ENCODE measurements at places on chromosomes 7 and 10.

- DNase-seq, result no peak
Measured at GRCh38 chr7:143355450-143356385, 6.8 kb downstream of the FAM131B start.

- DNase-seq, result no peak
Measured at GRCh38 chr10:20920061-20920460, 22.9 kb upstream of the NEBL start.

DNA sequence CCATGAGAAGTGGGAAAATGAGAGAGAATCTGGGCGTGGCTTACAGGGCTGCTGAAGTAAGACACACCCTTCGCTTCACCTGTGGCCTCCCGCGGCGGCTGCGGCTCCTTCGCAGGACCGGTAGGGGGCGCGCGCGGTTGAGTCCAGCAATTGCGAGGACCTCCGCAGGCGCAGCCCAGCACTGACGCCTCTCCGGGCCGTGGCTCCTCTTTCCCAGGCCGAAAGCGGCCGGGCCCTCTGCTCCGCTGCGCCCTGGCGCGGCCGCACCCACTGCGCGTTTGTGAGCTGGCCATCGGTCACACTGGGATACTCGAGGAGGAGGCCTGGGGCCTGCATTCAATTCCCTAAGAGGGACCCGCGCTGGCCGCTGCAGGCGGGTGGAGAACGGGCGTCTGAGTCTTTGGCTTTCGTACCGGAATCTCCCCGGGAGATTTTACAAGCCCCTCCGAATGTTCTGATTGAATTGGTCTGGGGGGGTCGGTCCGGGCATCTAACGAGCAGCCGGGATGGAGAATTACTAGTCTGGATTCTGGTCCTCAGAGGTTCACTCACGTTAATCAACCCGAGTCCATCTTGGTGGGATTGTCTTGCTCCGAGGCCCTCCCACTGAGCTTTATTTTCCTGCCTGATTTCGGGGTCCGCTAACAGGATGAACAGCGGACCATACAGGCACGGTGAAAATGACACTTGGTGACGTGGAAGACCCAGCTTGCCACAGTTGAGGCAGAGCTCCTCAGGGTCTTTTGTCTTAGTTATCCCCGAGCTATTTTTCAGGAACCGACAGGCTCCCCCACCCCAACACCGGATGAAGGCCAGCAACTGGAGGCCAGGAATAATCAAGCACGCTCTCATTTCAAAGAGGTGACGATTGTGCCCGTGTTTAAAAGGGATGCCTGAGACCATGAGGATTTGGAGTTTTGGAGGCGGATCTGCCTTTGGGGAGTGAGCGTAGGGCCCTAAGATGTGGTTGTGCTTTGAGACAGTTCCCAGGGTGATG is at the start of gene LRRD1:
LRRD1 (minus strand) TSS at position 215 of the 997 bp plus-strand sequence. CDS start 13,940 bp downstream, outside the sequence.
- no peak for DNase-seq

DNA sequence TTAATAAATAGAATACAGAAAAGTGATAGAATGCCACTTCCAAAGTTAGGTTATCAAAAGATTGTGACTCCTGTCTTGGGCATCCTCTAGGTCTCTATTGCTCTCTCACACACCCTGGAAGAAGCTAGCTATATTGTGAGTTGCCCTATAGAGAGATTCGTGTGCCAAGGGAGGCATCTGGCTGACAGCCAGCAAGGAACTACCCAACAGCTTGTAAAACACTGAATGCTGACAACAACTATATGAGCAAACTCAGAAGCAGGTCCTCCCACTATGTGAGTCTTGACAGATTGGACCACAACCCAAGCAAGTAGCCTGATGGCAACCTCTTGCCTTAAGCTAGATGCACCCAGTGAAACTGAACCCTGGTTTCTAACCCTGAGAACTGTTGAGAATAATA is 55.7 kb upstream of the CDK14 start:
- DNase-seq, result no peak

DNA sequence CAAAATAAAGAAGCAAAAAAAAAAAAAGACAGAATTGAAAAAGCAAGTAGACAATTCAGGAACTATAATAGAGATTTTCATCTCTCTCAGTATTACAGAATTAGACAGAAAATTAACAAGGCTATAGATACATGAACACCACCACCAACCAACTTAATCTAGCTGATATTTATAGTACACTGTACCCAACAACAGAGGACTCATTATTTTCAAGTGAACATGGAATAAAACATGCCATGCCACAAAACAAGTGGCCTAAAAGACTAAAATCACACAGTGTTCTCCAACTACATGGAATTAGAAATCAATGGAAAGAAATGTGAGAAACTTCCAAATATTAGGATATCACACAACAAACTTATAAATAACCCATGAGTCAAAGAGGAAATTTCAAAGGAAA is 9.1 kb downstream of the TMEM168 start:
- DNase-seq, result no peak

GRCh38 chr7:129438839-129439651 is 4.8 kb downstream of the STRIP2 start:
- DNase-seq, result no peak

DNA sequence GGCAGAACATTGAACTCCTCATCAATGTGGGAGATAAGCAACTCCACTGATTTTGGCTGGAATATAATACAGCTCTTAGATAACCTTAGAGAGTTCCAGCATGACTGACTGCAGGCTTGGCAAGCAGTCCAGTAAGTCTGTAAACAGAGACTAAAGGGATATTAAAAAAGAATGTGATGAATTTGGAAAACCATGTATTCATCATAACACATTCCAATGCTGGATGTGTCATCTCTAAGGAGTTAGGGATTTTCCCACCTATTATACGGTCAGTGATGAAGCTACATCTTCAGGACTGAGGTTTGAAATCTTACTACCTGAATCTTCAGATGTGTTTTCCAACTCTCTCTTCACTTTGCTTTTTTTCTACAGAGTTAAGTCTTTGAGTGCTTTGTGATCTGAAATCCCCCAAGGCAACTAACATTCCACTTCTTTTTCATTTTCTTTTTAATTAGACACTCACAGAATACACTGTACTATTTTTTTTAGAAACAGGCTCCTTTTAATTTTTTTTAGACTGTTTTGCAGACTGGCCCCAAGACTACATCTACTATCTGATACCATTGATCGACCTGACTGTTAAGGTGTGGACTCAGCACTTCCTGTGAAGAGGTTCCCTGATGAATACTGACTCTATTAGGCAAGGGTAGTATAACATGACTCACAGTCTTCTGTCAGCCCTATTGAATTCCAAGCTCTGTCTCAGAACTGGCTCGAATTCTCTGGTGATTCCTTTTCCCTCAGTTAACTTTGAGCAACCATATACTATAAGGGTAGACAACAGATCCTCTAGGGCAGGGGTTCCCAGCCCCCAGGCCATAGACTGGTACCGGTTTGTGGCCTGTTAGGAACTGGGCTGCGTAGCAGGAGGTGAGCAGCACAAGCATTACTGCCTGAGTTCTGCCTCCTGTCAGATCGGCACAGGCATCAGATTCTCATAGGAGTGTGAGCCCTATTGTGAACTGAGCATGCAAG is 678.2 kb downstream of the GRM8 start:
- no peak for DNase-seq

GRCh38 chr7:55086413-55087201 is 67.8 kb downstream of the EGFR start:
- DNase-seq, result no peak

DNA sequence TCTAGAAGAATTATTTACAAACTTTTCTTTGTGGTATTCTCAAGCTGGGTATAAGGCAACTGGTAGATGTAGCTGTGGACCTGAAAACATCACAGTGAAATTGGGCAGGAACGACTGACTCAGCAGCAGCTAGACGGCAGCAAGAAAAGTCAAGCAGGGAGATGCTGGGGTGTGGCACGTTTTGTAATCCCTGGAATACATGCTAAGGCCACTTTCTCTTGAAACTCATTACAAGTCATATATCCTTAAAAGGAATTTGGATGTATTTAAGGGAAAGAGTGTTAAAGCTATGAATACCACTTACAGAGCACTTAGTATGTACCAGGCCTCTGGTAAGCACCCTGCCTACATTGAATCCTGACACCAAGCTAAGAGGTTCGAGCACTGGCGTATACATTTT is 17.4 kb downstream of the BEND7 start:
- DNase-seq, result no peak

DNA sequence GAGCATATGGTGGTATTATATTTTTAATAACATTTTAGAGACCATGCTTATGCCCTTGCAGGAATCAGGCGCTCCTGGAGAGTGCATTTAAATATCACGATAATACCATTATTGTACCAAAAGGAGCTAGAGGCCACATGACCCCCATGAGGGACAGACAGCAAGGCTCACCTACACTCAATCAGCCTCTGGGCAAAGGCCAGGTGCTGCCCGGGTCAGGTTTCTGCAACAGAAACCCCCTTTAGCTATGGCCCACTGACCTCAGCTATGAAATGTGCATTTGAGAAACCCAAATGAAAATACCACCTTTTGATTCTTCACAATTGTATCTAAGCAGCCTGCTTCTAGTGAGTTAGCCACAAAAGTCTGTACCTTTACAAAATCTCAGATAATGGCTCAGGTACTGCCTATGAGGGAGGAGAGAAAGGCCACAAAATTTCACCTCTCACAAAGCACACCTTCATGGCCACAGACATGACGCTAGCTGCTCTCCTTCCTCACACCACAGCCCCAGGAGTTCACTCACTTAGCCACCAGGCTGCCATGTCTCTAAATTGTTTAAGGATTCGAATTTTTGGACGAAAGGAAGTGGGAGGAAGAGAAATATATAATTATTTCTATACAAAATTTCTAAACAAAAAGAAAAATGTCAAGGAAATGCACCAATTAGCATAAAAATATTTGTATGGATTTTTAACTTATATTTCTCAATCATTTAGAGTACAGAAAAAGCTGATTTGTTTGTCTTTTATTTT is 79.9 kb downstream of the GLI3 start:
- DNase-seq, result no peak

DNA sequence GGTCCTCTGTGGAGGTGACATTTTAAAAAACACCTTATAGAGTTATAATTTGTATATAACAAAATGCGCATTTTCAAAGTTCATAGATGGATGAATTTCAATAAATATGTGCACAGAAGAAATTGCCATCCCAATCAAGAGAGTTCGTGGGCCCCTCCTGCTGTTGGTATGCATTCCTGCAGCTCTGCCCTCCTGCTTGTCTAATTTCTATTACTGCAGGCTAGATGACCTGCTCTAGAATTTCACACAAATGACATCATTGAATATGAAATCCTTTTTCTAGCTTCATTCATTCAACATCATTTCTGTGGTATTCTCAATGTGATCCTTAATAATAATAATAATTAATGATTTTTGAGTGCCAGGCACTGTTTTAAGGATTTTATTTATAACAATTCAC is 348.2 kb downstream of the SDK1 start:
- no peak for DNase-seq

- no peak for DNase-seq
Measured at GRCh38 chr10:17548770-17549169, 68.4 kb downstream of the HACD1 start.

- no peak for DNase-seq
Measured at GRCh38 chr10:101218351-101219138, 10.7 kb downstream of the LBX1 start.

DNA sequence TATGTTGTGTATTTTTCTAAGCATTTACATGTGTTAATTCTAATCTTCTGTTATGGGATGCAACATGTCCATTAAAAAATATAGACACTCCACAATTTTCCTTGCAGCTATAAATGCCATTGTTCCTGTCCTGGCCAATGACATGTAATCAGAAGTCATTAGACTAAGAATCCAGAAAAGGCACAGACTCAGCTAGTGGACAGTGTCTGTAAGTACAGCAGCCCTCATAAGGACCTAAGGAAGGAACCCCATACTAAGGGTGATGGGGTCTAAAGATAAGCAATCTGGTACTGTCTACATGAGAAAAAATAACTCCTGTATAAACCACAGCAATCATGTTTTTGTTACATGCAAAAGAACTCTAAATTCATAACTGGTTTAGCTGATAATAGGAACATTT is 115.9 kb downstream of the GPR85 start:
- DNase-seq, result no peak

DNA sequence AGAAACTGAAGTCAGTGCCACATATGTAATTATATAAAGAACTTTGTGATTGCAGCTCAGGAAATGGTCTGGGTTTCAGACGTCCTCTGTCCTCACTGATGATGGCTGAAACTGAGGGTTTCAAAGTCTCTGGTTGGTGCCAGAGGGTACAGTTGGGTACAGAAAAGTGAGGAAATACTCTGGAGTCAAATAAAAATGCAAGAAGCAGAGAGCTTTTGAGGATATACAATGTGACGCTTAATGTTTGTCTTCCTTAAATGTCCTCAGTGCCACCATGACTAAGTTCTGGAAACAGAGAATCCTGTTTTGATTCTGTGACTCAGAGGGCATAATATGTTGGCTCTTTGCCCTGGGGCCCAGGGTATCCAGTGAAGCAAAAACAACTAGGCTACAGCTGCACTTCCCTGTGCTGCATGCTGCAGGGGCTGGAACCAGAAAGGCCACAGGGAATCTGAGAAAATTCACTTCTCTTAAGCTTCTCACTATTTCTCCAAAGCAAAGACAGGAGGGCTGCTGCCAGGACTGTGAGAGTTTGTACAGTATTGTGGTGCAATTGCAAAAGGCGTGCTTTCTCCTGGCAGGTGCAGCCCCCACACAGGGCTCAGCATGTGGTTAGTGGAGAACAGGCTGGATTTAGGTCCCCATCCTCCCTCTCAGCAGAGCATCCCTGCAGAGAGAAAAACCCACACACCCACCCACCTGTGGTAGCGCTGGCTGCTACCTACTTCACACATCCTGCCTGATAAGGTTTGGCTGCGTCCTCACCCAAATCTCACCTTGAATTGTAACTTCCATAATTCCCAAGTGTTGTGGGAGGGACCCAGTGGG is 169.5 kb upstream of the SVIL start:
- no peak for DNase-seq

DNA sequence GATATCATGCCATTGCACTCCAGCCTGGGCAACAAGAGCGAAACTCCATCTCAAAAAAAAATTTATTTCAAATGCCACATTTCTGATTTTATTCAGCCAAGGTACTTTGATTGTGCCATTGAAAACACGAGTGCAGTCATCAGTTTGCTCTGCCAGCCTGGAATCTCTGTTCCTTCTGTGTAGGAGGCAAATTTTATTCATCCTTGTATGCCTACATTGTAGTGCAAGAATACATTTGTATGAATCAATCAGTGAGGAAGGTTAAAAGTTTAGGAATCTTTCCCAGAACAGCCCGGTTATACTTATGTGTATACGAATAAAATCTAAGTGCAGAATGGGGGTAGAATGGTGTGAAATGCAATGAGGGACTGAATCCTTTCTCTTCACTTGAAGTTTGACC is 886 bp upstream of the TET1 start:
- no peak for DNase-seq

- no peak for DNase-seq
Measured at GRCh38 chr10:33162248-33162575, 172.3 kb downstream of the NRP1 start.

GRCh38 chr10:75611993-75612372 is 180.6 kb downstream of the LRMDA start:
- no peak for DNase-seq
